T47D (cell line): ENCODE measurements at places on chromosomes 11 and 22.

GRCh38 chr11:109320595-109320994 lies 101.4 kb upstream of the C11orf87 start:
- DNase-seq = no peak

GRCh38 chr11:5553343-5553742 lies 5.0 kb upstream of the OR52H1 start:
- DNase-seq = no peak

DNA sequence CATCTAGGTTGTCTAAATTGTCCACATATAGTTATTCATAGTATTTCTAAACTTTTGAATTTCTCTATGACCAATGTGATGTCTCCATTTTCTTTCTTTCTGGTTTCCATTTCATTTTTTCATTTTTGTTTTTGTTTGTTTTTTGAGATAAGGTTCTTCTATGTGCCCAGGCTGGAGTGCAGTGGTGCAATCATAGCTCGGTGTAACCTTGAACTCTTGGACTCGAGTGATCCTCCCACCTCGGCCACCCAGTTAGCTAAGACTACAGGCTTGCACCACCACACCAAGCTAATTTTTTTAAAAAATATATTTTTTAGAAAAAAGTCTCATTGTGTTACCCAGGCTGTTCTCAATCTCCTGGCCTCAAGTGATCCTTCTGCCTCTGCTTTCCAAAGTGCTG lies 8.2 kb downstream of the GSTT4 start:
- no peak for DNase-seq

DNA sequence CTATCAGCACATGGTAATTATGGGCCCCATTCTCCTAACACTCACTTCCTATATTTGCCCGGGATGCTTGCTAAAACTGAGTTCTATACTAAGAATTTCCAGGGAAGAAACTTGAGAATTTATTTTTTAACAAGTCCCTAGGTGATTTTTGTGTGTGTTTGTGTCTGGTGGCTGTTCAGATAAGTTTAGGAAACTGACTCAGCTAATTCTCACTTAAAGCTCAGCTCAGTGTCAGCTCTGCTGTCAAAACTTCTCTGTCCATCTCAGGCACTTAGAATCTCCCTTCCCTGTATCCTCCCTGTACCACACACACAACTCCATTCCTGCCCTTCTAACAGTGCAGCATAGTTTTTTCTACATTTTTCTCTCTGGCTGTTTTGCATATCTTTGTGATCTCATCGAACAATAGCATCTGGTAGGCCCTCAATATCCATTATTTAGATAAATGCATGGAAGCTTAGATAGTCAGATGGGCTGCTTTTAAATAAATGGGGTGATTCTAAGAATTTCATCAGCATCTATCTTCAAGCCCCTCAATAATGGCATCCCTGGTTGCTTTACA lies 69.3 kb downstream of the PIWIL4 start:
- DNase-seq = no peak

DNA sequence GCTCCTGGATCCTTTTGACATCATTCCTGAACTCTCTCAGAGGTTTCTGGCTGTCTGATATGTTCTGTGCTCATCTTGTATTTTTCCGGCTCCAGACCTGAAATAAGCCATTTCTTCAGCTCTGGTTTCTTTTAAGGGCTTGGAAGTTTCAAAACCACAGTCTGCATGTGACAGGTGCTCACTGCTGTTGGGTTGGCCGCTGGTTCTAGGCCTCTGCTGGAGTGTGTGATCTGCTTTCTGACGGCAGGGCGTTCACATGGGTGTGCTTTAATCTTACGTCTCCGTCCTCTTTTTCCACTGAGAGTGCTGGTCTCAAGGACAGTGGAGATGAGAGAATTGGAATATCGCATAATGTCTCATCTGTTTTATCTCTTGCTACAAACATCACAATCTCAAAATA lies 10.3 kb downstream of the ZBED4 start:
- DNase-seq = no peak

DNA sequence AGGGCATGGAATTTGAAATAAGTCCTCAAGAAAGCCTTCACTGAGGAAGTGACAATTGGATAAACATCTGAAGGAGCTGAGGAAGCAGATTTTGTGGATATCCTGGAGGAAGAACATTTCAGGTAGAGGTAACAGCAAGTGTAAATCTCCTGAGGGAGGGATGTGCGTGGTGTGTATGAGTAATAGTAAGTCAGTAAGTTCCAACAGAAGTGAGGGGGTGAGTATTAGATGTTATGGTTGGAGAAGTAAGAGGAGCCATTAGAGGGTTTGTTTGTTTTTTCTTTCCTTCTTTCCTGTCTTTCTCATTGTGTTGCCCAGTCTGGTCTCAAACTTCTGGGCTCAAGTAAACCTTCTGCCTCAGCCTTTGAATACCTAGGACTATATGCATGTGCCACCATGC lies 29.0 kb downstream of the ANKRD42 start:
- no peak for DNase-seq

- no peak for DNase-seq
Observed at GRCh38 chr22:49514211-49514610, 313.5 kb downstream of the BRD1 start.

DNA sequence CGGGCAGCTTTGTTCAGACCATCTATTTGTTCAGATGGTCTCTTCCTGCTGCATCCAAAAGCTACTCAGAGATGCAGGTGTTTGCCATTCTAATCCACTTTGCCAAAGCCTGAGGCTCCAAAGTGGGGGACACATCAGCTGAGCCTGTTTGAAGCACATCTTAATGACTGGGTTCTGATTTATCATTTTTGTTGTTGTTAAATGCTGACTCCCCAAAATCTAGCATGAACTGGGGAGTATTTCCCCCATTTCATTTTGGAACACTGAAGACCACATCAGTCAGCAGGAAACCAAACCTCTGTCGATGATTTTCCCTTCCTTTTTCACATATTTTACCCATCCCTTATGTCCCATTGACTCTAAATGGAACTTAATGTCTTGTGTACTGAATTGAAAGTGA lies 262.6 kb downstream of the NTM start:
- no peak for DNase-seq

GRCh38 chr11:3942956-3943497 lies 87.6 kb downstream of the STIM1 start:
- no peak for DNase-seq

DNA sequence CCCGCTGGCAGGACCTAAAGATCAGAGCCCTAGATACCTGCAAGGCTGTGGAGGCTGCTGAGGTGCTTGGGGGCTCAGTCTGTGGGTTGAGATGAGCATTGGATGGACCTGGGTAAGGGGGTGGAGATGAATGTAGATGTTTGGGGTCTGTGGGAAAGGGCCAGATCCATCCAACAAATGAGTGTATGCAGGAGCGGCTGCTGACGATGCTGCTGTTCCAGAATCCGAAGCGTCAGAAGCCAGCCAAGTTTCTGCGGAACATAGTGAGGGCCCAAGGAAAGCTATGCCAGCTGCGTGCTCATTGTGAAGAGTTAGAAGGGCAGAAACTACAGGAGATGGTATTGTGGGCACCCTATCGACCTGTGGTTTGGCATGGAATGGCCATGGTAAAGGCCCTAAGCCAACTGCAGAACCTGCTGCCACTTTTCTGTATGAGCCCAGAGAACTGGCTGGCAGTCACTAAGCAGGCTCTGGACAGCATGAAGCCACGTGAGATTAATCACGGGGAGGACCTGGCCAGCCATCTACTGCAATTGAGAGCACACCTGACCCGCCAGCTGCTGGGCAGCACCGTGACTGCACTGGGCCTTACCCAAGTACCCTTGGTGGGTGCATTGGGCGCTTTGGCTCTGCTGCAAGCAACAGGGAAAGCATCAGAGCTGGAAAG lies 36.6 kb downstream of the RRP8 start:
- no peak for DNase-seq

DNA sequence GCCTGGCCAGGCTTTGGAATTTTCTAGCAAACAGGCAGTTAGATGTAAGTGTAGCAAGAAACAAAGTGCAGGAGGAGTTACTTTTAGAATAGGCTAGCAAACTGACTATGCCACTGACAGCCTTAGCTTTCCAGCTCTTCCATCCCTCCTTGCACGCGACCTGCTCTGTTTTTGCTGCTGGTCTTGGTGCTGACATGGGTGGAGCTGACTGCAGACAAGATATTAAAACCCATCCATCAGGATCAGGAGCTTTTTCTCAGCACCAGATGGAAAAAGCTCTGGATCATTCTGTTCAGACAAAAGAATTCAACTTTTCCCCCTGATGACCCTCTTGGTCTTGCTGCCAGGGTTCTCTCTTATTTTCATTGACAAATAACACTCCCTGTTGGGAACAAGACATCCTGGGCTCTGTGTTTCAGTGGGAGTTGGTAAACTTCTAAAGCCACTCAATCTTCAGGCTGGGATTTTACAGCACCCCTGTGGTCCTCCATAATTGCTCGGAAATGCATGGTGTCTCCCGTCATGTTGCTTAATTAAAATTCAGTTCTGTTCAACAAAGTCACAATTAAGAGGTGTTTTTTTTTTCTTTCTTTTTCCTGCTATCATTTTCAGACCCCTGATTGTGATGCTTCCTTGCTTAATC lies 240.0 kb upstream of the LARGE1 start:
- no peak for DNase-seq

- no peak for DNase-seq
Observed at GRCh38 chr11:47955061-47955755, 25.2 kb upstream of the PTPRJ start.

DNA sequence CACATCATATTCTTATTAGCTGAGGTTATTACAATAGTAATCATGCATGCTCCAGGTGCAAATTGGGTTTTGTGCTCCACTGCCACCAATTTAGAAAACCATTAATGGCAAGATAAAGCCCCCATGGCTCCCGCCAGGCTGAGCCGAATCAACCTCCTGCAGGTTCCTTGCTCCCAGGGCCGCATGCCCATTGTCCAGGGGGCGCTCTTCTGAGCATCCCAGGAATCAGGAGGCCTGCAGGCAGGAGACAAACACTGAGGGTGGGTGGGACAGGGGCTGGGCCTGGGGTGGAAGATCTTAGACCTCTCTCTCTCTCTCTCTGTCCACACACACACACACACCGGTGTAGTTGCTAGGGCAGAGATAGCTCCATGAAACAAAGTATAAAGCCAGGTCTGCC lies 57.4 kb downstream of the BUD13 start:
- no peak for DNase-seq

DNA sequence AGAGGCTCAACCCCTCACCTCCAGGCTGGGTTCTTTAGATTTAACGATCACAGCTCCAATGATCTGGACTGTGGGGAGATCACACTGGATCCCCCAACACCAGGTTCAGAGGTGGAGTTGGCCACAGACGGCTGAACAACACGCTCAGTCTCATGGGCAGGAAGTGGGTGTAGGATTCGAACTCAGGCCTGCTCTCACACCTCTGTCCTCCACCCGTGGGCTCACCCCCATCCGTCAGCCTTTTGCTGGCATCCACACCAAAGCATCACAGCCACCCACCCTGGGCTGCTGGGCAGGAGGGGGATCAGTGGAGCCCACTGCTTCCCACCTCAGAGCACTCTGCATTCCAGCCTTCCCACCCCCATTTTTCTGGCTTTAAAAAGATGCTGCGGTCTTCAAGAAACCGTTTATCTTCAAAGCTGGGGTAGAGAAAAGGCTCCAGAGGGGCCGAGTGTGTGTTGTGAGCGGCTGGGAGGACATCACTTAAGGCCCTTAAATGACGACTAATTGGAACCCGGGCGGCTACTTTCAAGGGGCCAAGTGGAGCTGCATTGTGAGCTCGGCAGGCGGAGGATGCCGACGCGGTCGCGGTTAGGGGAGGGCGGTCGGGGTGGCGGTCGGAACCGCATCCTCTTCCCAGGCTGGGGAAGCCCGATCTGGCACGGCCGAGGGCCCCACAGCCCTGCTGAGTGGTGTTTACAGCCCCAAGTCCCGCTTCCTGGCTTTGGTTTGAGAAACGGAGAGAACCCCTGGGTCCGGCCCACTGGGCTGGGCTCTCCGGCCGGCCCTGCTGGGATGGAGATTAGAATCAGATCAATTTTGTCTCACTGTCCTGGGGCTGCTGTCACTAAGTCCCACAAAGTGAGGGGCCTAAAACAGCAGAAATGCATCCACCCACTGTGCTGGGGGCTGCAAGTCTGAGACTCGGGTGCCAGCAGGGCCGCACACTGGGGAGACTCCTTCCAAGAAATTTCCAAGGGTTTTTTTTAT lies 15.9 kb upstream of the FGF3 start:
- no peak for DNase-seq

DNA sequence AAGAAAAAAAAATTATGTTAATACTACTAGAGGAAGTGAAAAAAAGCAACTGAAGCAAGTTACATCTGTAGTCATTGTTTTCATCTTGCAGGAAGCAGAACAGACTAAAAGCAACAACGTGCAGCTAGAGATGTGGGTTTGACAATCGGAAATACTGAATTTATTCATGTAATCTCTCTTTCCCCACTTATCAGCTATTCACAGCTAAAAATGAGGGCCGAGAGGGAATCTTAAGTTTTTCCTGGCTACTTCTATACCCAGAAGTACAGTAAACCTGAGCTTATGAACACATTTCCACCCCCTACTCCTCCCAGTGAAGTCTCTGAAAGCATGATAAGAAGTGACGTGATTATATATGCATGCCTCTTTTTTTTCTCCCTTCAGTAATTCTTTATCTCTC lies 116.5 kb downstream of the SPON1 start:
- no peak for DNase-seq
